ENCODE measurements at places on chromosomes 16 and 17.

DNA sequence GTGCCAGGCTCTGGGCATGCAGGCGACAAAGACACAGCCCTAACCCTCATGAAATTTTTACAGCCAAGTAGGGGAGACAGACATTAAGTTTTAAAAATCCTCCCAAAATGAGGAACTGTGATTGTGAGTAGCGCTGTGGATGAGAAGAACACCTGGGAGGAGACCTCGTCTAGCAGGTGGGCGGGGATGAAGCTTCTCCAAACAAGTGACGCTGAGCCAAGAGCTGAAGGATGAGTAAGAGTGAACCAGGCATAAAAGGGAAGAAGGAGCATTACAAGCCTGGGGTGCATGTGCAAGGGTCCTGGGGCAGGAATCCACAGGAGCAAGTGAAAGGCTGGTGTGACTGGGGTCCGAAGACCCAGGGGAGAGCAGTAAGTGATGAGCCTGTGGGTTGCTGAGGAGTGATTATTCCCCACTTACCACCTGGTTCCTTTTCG lies 149.4 kb upstream of the HS3ST2 start:
- no peak for DNase-seq

DNA sequence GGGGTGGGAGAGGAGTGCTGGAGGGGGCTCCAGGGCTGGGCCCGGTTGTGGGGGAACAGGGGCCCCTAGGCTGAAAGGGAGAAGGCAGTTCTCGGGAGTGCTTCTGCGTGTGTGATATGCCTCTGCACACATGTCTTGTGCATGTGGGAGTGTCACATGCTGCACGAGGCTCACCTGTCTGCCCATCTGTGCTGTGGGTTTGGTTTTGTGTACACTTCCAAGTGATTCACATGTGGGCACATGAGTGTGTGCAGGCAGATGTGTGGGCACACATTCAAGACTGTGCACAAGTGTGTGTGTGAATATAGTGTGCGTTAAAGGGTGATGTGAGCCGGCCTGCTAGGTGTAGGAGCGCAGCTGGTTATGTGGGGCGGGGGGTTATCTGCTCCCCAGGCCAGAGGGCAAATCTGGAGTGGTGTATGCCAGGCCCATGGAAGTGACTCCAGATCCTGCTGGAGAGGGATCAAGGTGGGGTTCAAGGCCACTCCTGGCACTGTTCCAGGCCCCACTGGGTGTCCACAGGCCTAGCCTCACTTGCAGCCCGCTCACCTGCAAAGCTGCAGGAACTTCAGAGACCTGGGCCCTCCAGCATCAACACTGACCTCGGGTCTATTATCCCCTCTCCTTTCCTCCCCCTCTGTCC lies 3.8 kb upstream of the BAHCC1 start:
- no peak for DNase-seq

DNA sequence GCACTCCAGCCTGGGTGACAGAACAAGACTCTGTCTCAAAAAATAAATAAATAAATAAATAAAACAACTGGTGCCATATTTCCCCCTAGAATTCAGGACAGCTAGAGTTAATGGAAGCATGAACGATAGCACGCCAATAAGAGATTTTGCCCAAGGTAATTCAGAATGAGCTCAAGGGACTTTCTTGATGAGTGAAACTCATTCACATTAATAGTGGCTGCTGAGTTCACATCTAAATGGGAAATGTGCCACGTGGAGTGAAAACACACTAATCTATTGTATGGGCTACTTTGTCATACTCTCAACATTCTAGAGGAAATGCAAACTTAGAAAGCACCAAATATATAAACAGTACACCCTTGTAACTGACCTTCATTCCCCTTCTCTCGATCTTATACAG lies 47.4 kb upstream of the PSMD7 start:
- no peak for DNase-seq

DNA sequence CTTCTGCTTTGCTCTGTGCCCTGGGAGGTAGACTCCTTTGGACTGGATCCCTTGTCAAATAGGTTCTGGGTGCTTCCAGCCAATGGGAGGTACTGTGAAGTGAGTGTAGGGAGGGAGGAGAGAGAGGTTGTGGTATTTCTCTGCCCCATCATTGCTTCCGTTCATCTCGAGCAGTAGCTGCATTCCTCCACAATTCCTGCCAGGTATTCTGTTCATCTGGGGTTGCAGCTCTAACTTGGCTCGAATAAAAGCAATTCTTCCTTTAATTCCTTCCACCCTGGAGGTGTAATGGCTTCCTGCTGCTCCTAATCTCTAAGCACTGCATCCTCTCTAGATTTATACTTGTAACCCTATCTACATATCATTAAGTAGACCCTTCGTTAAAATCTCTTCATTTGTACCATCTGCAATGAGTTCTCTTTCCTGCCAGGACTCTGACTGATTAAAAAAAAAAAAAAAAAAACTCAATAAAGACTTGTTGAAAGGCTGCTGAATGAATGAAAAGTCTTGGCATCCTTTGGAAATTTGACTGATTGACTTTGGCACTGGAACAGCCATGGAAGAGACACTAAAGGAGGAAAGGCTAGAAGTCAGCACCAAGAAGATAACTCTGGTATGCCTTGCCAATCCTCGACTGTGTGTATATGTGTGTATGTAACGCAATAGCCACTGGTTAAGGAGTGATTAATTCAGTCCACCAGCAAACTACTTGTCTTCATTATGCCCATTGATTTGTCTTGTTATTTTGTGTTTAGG lies 616.9 kb upstream of the SOX9 start:
- DNase-seq = no peak

DNA sequence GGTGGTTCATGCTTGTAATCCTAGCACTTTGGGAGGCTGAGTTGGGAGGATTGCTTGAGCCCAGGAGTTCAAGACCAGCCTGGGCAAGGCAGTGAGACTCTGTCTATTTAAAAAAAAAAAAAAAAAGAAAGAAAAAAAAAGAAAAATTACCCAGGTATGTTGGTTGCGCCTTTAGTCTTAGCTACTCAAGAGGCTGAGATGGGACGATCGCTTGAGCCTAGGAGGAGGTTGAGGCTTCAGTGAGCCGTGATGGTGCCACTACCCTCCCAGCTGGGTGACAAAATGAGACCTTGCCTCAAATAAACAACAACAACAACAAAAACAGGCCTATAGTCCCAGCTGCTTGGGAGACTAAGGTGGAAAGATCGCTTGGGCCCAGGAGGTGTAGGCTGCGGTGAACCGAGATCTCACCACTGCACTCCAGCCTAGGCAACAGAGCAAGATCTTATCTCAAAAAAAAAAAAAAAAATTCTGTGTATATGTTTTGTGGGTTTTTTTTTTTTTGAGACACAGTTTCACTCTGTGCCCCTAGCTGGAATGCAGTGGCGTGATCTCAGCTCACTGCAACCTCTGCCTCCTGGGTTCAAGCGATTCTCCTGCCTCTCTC lies 12.5 kb upstream of the ANKRD40CL start:
- no peak for DNase-seq

DNA sequence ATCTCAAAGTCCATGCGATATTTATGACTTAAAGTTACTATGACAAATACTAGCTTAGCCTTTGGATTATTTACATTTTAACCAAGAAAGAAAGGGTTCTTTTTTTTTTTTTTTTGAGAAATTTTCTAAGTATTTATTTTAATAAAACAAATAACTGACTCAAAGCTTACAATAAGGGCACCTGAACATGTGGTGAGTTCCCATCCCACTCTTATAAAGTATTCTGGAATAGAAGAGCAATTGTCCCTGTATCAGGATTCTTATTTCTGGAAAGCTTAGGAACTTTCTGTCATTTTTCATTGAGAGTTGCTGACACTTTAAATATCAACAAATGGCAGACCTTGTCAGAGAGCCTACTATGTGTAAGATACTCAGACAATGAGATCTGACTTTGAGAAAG lies 686.1 kb upstream of the SOX9 start:
- no peak for DNase-seq

- DNase-seq = no peak
These were observed 9.2 kb downstream of the RGS11 start for GRCh38 chr16:266258-267164.

DNA sequence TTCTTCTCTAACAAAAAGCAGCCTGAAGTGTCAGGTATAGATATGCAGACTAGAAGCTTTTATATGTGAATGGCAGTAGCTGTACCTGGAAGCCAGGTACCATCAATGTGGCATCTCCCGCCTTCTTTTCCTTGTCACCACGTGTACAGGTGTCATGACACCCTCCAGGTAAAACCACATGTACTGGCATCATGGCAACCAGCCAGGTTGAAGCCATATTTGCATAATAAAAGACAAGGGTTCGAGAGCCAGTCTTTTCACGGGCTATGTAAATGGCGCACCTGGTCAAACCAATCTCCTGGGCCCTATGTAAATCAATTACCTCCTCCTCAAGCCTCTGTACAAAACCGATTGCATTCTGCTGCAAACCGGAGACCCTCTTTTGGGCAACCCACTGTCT lies 541.3 kb downstream of the CDH11 start:
- DNase-seq = no peak

DNA sequence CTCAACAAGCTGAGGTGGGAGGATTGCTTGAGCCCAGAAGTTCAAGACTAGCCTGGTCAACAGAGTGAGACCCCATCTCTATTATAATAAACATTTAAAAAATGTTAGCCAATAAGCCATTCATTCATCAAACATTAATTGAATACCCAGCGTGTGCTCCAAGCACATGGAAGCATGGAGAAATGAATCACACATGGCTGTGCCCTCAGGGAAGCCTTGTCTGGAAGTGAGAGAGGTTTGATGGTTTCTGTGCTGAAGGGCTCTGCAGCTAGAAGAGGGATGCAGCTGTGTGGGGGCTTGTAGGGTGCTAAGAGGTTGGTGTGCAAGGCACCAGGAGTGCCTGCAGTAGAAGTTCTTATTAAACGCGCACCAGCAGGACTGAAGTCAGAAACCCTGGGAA lies 11.2 kb downstream of the CYB5D2 start:
- DNase-seq = no peak

DNA sequence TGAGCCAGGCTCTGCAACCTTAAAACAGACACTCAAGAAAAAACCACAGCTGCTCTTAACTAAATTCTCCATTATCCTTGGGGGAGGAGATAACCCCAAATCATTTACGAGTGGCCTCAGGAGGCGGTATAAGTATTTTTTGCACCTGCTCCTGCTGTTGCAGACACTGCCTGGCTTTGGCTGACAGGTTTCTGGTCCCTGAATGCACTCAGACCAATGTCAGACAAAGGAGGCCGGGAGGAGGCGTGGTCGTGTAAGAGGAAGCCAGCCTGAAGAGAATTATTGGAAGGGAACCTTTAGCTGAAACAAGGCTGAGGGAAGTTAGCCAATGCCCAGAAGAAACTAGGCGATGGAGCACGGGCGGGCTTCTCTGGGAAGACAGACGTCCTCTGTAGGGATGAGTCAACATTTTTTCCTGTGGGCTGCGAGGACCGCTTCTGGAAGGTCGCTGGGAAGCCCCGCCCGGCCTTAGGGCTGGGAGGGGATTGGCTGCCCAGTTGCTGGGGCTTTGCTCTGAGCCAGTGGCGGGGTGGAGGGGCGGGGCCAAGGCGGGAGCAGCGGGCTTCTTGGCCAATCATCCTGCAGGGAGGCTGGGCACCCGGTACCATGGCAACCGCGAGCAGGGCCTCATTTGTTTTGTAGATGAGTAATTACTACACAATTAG lies 82.3 kb downstream of the CCDC182 start:
- DNase-seq = peak; percentile 94

GRCh38 chr16:82643136-82643535 lies 16.4 kb downstream of the CDH13 start:
- no peak for DNase-seq

DNA sequence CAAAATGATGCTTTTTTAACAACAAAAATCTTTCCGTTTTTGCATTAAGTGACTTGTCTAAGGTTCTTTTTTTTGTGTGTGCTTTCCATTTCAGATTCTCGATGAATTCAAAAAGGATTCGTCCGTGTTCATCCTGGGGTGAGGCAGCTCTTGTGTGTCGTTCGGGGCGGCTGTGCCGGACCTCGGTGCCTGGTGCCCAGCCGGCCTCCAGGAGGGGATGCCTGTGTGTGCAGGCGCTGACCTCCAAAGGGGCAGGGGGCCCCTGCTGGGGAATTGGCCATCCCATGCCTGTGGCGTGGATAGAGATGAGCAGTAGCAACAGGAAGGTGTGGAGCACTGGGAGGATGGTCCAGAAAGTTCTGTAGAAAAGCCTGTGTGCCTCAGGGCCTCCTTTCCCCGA lies 101.7 kb downstream of the PLCG2 start:
- DNase-seq = no peak

GRCh38 chr16:52229471-52229870 lies 317.5 kb downstream of the TOX3 start:
- DNase-seq = no peak

DNA sequence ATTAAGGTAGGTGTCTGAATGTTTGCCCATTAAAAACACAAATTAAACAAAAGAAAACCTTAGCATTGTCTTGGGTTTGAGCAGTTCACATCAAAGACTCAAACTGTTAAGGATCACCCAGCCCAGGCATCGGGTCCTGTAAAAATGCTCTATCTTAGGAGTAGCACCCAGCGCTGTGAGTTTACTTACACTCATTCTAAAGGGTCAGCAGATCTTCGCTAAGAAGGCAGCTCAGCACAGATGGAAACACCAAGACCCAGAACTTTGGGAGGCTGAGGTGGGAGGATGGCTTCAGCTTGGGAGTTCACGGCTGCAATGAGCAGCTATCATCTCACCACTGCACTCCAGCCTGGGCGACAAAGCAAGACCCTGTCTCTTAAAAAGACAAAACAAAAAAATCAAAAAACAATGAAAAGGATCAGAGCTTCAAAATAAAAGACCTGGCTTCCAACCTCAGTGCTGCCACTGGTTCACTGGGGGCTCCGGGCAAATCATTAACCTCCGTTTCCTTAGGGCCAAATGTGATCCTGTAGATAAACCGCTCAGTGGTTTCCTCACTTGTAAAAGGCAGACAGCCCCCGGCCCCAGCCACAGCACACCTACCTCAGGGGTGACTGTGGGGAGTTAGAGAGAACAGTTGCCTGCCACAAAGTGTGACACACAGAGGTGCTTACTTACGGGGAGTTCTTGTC lies 11.1 kb downstream of the COG1 start:
- no peak for DNase-seq

DNA sequence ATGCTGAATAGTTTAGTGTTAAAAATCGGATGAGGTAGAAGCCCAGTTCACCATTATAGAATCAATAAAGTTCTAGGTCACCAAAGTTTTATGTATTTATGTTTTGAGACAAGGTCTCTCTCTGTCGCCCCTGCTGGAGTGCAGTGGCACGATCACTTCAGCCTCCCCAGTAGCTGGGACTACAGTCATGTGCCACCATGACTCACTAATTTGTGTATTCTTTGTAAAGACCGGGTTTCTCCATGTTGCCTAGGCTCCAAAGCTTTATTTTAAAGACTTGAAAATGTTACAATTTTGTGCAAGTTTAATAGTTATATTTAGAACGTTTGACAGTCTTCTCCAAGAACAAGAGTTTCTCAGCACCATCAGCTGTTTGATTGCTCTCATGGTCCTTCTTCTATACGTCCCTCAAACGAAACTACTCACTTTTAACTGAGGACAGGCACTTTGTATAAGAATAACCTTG lies 32.1 kb downstream of the NDE1 start:
- peak; percentile 41 for DNase-seq

DNA sequence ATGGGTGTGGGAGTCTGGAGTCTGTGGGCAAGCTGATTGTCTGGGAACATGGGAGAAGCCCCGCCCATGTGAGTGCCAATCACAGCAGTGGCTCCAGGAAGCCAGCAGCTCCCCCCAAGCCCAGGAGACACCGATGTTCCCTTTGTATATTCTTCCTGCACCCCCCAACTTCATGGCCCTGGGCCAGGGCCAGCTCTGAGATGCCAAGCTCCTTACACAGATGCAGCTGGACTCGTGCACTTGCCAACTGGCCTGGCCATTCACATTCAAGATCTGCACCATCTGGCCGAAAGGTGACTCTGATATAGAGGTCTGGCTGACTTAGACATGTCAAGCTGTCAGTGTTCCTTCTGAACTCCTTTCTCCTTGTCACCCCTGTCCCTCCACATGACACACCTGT lies 50.5 kb downstream of the CACNG5 start:
- no peak for DNase-seq
